HS-27A (cell line): ENCODE measurements at places on chromosomes 1 and 21.

- no peak for DNase-seq
Measured at GRCh38 chr1:33367485-33368405, 46.8 kb upstream of the A3GALT2 start.

- peak; percentile 66 for DNase-seq
Measured at GRCh38 chr1:21255284-21255942, 34.9 kb downstream of the ECE1 start.

- no peak for DNase-seq
Measured at GRCh38 chr1:29540801-29541357, 304.6 kb downstream of the PTPRU start.

GRCh38 chr1:178518894-178519293, 6.0 kb downstream of the TEX35 start:
- DNase-seq: no peak

DNA sequence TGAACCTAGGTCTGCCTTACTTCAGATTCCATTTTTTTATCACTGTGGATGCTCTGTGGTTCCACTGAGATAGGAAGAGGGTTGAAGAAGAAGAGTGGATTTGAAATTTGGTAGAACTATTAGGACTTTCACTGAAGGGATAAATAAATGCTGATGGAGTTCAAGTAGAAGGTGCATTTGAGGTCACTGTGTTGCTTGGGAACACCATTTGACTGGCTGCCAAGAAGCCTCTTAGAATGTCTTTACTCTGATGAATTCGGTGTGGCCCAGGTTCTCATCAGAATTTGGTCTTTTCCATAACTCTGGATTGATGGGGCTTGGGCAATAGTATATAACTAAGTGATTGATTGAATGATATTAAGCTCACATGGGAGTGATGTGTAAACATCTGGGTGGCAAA, 11.9 kb downstream of the XPR1 start:
- DNase-seq: no peak

DNA sequence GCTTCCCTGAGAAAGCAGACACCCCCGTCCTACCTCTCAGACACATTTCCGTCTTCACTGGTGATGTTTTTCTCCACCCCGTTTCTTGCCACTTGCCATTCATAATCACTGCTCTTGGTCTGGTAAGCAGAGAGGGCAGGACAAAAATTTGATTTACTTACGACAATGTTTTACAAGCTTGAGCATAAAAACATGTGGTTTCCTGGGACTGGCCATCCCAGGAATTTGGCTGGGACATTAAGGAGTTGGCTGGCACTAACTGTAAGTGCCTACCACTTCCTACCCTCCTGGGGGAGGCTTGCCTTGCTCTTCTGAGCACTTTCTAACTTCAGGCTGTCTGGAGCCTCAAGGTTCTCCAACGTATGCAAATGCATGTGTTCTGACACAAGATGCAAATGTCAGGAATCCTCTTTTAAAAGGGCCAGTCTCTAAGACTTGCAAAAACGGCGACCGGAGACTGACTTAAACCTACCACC, 24.2 kb downstream of the ZBTB18 start:
- DNase-seq: no peak

DNA sequence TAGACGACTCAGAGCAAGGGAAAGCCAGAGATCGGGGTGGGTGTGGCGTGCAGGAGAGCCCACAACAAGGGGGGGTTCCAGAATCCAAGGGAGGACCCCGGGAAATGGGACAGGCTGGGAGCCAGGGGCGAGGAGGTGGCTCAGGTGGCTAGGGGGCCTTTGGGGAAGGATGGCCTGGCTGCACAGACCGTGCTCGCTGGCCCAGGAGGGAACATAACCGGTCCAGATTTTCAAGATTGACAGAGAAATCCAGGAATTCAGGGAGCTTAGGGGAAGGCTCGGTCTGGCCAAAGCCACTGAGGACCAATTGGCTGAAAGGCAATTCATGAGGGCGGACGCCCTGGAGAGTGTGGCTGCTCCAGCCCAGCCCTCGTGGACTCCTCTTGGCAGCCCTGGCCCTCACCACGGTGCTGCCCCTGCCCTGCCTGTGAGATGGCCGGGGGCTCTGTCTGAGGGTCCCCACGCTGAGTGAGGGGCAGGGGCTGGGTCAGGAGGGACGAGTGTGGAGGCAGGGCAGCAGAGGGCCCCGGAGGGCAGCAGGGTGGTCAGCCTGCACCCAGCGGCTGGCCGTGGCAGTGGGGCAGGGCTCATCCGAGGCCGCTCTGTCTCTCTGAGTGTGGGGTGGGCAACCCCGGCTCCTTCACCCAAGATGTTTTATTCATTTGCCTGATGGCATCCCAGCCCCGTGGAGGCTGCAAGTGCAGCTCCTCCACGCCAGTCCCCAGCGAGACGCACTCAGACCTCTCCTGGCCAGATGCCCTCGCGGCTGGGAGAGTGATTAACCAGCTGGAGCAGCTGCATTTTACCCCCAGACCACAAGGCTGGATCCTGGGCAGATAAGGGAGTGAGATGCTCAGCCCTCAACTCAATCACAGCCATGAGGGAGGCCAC, 5.6 kb upstream of the LRRC3 start:
- no peak for DNase-seq

DNA sequence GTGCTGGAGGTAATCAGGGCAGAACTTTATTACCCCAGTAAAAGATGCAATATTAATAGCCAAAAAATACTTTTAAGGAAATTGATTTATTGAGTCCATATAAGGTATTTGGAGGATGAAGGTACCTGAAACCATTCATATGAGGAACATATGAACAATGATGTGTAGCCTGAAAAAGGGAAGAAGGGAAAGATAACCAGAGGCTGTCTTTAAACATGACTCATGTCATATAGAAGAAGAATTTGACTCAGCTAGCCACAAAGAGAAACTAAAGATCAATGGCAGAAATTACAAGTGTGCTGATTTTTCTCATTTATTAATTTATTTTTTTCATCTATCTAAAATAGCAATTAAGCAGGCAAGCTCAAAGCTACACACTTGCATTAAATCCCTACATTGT, 136.2 kb upstream of the DUSP10 start:
- no peak for DNase-seq

- DNase-seq: peak; percentile 68
Measured at GRCh38 chr21:34812504-34813265, 143.9 kb downstream of the CLIC6 start.
